ENCODE measurements at places on chromosomes 2 and 18.
A peak's percentile ranks its signal among the peaks of the same experiment; 100 is the strongest.

DNA sequence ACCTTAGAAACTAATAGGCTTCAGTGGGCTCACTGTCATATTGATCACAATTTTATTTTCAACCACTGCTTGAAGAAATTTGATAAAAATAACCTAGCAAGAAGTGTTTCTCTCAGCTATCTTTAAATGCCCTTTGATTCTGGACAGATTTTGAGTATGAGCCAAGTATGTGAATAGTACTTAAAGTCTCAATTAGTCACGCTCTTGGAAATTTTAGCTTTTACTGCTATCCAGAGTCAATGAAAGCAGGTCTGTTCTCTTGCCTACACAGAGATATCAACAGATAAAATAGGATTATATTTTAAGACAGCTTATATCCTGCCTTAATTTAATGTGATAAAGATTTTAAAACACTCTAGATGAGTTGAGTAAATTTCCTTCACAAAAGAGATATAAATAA, 337.3 kb downstream of the CBLN2 start:
- no peak for DNase-seq

DNA sequence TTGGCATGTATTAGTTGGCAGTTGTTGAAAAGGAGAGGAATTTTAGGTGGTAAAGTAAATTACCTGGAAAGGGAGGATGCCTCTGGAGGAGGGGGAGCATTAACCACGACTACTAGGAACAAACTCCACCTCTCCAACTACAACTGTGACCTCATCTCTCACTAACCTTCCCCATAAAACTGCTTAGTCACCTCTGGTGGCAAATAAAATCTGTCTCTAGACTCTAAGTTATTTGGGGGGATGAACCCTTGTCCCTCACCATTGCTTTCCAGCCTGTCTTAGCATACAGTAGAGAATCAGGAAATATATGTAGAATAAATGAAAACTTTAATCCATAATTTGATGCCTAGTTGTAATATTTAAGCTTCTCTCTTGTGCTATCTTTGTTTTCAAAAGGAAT, 27.6 kb upstream of the MYO1B start:
- no peak for DNase-seq

GRCh38 chr2:65017335-65017734, 28.1 kb downstream of the SLC1A4 start:
- DNase-seq = no peak

DNA sequence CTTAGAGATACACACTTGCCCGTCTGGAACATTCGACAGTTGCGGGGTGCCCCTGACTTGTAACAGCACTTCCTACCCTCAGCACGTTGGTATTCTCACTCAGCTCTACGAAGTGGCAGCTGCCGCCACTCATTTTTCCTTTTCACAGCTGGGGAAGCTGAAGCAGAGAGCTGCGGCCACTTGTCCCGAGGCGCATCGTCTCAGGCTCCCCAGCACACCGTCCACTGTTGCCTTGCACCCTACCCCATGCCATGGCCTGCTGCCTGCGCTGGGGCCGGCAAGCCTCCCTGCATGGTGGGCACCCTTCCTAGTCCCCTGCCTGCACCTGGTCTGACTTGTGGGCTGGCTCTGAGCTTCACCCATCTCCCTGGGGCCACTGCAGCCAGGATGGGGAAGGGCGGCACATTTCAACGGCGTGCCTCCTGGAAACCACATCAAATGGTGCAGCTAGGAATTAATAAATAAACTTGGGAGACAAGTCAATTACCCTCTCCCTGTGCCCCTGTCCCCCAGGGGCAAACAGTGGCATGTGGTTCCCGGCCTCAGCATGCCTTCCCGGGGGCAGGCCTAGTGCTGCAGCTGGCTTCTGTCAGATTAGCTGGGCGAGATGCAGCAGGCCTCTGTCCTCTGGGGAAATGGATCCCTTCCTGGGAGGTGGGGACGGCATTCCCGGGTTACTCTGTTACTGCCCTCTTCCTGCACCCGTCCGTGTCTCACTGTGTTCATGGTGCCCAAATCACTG, 64.7 kb upstream of the HAAO start:
- DNase-seq = no peak

- DNase-seq = no peak
These were observed 381.6 kb downstream of the DSEL start for GRCh38 chr18:67134911-67135310.

- no peak for DNase-seq
These were observed 209.2 kb upstream of the DCC start for GRCh38 chr18:52130624-52131301.

- no peak for DNase-seq
These were observed 44.9 kb upstream of the PELI1 start for GRCh38 chr2:64189167-64189566.

- DNase-seq = no peak
These were observed 11.5 kb upstream of the SERPINB13 start for GRCh38 chr18:63575681-63576080.

DNA sequence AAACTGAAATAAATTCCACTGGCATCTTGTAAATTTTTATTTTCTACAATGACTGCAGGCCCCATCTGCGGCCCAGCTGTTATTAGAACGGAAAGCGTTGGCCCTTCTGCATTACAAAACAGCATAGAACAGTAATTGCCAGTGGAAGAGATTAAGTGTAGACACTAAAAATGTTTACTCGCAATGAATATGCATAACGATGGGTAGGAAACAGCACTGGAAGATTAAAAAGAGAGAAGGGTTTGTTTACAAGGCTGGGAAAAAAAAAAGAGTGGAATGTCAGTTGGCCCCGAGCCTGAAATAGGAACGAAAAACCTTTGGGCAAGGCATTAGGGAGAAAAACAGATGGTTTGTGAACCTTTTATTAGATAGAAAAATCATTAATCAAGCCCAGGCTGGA, 275.9 kb upstream of the TCF4 start:
- DNase-seq = no peak

- DNase-seq = no peak
These were observed 10.8 kb downstream of the SIX3 start for GRCh38 chr2:44952143-44952805.

GRCh38 chr2:222701721-222702131, 30.3 kb downstream of the MOGAT1 start:
- no peak for DNase-seq

- no peak for DNase-seq
These were observed 4.5 kb upstream of the TTC27 start for GRCh38 chr2:32623311-32623706.

DNA sequence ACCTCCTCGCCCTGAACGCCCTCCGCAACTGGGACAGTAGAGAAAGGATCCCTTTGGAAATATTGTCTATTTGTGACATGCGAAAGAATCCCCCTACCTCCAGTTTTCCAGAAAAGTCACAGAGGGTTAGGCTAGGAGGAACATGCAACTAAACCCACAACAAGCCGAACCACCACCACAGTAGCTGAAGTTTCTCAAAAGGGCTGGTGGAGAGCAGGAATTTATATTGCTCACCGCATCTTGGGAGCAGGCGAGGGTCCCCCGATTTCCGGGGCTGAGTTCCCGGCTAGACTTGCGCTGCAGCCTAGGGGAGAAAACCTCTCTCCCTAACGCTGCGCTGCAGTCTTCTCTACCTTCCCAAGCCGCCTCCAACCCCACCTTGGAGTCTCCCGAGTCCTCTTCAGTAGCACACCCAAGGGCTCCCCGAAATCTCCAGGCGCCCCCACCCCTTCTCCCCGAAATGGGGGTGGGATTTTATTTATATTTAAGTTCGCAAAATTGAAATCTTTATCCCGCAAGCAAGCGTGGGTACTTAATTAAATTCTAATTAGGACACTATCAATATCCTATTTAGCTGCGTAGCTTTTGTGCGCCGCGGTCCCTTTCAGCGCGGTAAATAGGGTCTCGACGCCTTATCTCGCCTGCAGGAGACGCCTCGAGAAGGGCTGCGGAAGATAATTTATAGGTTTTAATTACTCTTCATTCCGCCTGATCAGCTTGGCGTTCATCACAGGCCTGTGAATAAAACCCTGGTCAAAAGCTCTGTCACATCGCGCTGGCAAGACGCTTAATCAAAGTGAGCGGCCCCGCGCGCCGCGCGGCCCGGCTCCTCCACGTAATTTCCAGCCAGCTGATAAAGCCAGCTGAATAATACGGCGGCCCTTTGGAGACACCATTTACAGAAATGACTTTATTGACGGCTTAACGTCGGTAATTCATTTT, 2.0 kb upstream of the EN1 start:
- DNase-seq = no peak

DNA sequence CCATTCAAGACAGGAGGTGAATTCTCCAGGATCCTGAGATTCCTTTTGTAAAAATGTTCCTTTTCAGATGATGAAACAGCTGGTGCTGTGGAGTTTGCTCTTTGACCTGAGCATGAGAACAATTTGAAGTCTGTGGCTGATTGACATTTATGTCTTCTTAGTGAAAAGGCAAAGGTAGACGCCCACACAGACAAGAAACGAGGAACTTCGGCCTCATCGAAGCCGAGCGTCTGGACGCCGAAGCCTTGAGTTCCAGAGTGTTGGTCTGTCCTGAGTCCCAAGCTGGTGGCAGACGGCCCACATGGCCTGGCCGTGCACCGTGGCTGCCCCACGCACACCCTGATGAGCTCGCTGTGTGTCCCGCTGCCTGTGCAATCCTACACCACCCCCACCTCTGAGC, 20.7 kb upstream of the SNTG2 start:
- no peak for DNase-seq

- no peak for DNase-seq
These were observed 9.3 kb upstream of the TBC1D8 start for GRCh38 chr2:101160454-101160853.

- no peak for DNase-seq
These were observed 83.2 kb downstream of the BCL2 start for GRCh38 chr18:63236406-63236805.

- no peak for DNase-seq
These were observed 14.6 kb downstream of the CYP27C1 start for GRCh38 chr2:127205218-127206125.

DNA sequence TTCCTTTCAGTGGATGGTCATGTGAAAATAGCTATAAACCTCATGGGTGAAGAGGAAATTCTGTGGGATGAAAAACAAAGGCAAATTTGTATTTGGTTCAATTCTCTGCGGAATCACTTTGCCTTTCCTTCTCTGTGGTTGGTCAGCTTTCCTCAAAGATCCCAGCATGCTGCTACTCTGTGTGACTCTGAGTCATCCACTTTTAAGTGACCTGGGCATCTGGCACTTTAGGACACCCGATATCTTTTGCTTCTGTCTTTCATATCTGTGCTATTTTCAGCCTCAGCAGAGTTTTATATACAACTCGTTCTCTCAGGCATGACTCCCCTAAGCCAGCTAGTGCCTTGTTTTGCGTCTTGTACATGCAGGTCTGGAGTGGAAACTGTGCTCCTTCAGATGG, 217.0 kb upstream of the PIEZO2 start:
- peak; percentile 31 for DNase-seq

DNA sequence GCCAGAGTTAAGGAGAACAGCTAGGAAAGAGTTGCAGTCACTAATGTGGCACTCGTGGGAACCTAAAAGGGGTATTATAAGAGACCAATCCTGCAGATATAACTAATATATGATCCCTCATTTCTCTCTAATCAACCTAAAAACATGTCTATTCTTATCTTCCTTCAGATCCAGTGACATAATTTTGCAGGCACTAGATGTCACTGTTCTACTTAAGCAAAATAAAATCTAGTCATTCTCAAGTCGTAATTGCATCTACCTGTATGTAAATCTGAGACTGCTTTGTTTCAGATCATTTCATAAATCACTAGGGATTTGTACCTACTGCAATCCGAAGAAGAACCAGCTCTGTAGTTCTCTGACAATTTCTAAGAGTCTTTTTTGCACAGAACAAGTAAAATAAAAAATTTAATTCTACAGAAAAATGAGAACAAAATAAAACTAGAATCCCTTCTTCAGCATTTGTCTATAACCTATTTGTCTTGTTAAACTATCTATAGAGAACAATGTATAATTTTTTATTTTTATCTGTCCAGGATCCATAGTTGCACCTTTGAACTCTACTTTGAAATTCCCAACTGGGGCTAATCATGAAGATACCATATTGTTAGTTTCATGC, 56.5 kb upstream of the ERBB4 start:
- DNase-seq = peak; percentile 18

GRCh38 chr2:1891971-1892486, 147.7 kb upstream of the PXDN start:
- no peak for DNase-seq

- no peak for DNase-seq
These were observed 42.7 kb upstream of the CDH19 start for GRCh38 chr18:66646609-66647008.

- no peak for DNase-seq
These were observed 22.7 kb downstream of the MRO start for GRCh38 chr18:50797142-50797541.

- DNase-seq = no peak
These were observed 6.2 kb upstream of the ARMC9 start for GRCh38 chr2:231191896-231192872.

DNA sequence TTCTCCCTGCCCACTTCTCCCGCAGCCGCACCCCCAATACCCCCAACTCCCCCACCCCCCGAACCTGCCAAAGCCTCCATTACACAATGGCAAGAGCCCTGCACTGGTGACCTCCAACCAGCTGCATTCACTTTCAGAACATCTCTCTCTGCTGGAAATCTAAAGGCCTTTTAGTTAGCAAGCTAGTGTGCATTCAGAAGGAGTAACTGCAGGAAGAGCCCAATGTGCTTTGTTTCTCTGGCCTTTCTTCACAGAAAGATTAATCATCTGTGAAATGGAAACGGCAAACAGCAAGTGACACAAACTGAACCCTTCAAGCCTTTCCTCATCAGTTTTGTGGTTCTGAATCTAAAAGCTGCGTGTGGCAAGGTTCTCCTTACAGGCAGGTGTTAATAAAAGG, 124.2 kb downstream of the OLA1 start:
- no peak for DNase-seq

DNA sequence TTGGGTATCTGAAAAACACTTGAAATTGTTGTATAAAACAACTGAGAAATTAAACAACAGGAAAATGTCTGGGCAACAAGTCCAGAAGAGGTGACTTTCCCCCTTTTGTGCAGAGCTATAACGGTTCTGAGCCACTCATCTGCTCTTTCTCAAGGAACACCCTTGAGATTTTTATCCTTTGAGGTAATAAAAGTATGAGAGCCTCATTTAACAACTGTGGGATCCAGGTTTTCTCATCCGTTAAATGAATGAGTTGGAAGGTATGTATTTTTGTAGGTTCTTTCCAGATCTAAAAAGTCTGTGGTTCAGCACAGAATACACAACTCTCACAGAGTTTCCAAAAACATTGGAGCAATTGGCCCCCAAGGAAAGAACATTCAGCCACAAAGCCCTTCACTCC, 93.0 kb downstream of the ANKRD44 start:
- DNase-seq = no peak
